ENCODE measurements at places on chromosomes 3 and 15.

DNA sequence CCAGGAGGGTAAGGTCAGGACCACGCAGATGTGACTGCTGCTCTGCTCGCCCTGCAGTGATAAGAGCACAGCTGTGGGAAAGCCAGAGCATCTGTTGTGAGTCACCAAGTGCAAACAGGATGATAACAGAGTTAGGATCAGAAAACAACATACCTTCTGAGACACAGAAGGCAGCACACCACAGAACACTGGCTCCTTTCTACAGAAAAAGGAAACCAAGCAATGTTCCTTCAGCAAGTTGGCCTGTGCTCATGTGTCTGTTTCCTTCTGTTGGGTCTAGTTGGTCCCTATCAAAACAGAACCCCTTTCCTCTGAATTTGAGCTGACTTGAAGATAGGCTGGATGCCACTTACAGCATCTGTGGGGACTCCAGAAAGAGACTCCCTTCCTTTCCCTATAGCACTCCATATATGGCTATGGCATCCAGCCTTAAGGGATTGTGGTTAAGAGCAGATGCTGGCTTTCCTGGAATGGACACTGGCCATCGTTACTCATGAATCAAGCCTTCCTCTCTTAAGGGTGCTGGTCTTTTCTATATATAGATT lies 440.7 kb upstream of the THBS1 start:
- peak; percentile 81 for DNase-seq

DNA sequence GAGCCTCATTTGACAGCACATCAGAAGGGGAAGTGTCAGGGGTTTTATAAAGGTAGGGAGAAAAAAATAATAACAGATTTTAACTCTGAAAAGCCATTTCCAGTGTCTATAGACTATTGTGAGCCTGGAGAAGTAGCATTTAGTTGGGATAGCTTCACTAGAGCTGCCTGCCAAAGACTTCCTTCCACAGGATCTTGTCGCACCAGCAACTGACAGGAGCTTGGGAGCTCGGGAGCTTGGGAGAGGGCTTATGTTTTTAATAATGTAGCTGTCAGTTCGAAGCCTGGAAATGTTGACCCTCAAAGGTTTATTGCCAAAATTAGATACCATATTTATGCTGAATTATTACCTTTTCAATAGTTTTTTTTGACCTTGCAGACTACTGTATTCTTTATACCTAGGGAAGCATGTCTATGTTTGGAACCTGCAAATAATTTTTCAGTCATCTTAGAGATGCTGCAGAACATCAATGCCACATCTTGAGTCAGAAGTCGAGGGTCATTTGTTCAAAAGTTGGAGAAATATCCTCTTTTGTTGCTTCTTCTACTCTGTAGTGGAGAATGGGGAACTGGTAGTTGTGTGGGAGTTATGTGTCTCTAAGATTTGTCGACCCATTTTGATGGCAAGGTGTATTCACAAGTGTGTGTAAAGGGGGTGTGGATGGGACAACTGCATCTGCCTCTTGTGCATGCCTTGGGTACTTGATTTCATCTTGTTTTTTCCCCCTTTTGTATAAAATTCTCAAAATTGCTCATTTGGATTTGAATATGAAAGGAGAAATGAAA lies 41.7 kb downstream of the ARPP21 start:
- no peak for DNase-seq

DNA sequence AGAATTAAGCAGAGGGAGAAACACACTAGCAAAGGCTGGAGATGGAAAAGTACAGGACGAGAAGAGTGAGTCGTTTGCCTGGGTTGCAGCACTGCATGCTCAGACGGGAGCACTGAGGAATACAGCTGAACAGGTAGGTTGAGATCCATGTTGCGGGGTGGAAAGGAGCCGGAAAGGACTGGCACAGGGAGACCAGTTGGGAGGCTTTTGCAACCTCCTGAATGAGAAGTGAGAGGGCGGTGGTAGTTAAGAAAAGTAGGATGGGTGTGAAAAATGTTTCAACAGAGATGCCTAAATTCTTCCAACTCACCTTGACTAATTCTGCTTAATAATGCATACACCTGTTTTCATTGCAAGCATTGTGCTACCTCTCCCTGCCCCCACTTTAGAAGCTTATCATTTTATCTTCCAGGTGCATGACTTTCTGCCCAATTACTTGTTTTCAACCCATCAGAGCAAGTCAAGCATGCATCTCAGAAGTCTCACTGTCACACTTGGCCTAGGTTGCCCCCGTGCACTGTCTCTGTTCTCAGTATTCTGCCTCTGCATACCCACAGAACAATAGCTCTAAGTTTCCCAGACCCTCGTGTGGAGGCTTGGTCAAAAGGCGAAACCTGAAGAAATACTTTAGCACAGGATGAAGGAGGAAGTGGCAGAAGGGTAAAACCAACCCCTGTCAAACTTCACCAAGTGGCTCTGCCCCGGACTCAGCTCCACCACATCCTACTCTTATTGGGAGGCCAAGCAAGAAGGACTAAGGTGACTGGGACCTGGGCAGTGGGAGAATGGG lies 199.3 kb upstream of the BCL6 start:
- DNase-seq, result no peak

GRCh38 chr3:170309046-170309445 lies 48.5 kb upstream of the SKIL start:
- no peak for DNase-seq

DNA sequence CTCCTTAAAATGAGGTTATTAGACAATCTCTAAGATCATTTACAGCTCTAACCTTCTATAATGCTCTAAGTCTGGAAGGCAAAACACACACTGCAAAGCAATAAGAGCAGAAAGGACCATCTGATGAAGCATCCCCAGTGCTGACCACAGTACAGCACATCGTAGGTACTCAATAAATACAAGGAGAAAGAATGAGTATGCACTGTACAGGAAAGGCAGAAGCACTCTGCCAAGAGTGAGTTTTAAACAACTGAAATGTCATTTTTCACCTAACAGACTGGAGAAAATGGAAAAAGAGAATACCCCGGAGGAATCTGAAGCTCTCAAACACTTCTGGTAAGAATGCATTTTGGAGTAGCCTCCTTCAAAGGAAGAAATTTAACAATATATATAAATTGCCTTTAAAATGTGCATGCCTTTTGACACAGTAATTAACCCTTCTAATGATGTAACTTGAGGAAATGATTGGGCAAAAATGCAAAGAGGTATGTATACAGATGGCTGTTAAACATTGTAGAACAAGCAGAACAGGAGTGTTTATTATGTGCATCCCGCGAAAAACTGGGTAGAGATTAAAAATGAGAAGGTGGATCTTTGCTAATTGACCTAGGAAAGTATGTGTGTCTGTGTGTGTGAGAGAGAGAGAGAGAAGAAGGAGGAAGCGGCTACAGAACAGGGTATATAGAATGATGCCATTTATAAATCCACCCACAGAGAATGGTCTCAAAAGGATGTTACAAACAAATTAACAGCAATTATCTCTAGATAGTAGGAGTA lies 8.0 kb upstream of the OXTR start:
- DNase-seq, result no peak

DNA sequence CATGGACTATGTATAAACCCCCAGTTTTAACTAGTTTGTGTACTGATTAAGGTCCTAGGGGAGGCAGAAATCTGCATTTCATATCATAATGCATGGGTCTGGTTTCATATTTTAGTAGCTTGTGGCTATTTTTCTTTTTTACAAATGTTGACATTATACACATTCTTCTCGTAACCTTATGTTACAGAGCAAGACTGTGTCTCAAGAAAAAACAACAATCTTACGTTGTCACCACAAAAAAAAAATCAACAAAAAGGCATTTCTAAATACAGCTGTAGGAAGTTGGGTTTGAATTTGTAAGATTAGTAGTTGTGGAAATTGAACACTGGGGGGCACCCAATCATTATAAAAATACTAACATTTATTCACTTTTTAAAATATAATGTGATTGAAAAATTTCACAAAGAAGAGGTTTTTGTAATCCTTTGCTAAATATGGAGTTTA lies 17.9 kb downstream of the SERP1 start:
- DNase-seq, result peak; percentile 16

DNA sequence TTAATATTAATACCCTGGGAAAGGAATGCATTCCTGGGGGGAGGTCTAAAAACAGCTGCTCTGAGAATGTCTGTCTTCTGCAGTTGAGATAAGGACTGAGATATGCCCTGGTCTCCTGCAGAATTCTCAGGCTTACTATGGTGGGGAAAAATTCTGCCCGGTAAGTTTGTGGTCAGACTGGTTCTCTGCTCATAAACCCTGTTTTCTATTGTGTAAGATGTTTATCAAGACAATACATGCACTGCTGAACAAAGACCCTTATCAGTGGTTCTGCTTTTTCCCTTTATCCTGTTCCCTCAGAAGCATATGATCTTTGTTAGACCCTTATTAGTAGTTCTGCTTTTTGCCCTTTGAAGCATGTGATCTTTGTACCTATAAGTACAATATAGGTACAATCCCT lies 494.6 kb downstream of the CNTN6 start:
- DNase-seq, result no peak

Data from kidney capillary endothelial cell (primary cell).